BJ (cell line): ENCODE measurements at places on chromosomes 2 and 18. TPM values are rescaled to one million over a fixed set of nuclear protein-coding genes. Genes with fewer than 3 reads are reported as not detected.

The SH3BP4 gene
- polyA plus RNA-seq: 85.9 and 106 TPM in 2 replicates

The CSRNP3 gene
- 0.18 and 0.23 TPM in 2 replicates for polyA plus RNA-seq

The BCL11A gene
- 0.60 and 1.4 TPM in 2 replicates for polyA plus RNA-seq

The MC2R gene
- polyA plus RNA-seq: not detected in 2 replicates

The ZNF638 gene
- 44.8 and 75.2 TPM in 2 replicates for polyA plus RNA-seq

The TMEM247 gene
- not detected in 2 replicates for polyA plus RNA-seq

The HOXD3 gene
- 0.07 TPM in 1 of 2 replicates, not detected in the other for polyA plus RNA-seq

The PSMA8 gene
- not detected in 2 replicates for polyA plus RNA-seq

The KYNU gene
- 0.04 TPM in 1 of 2 replicates, not detected in the other for polyA plus RNA-seq

The POTEI gene
- not detected in 2 replicates for polyA plus RNA-seq

The REV1 gene
- polyA plus RNA-seq: 17.9 and 23.5 TPM in 2 replicates

The SLC5A7 gene
- not detected in 2 replicates for polyA plus RNA-seq

The FAM117B gene
- 0.29 and 0.43 TPM in 2 replicates for polyA plus RNA-seq

The SAG gene
- polyA plus RNA-seq: not detected in 2 replicates

The IL1RN gene
- not detected in 2 replicates for polyA plus RNA-seq

The SRD5A2 gene
- polyA plus RNA-seq: 0.01 TPM in 1 of 2 replicates, not detected in the other

The VWA3B gene
- polyA plus RNA-seq: not detected in 2 replicates

The ASPRV1 gene
- 0.17 and 0.29 TPM in 2 replicates for polyA plus RNA-seq

The PLB1 gene
- polyA plus RNA-seq: 0.38 and 0.39 TPM in 2 replicates

The C18orf54 gene
- polyA plus RNA-seq: 1.1 and 2.2 TPM in 2 replicates

The GPR39 gene
- 1.9 and 2.3 TPM in 2 replicates for polyA plus RNA-seq

The SPDYA gene
- polyA plus RNA-seq: 0.10 TPM in 1 of 2 replicates, not detected in the other

The FAP gene
- 135 and 263 TPM in 2 replicates for polyA plus RNA-seq
